HFFc6 (cell line): ENCODE measurements at places on chromosomes 6 and 20. TPM values are rescaled to one million over a fixed set of nuclear protein-coding genes. Genes with fewer than 3 reads are reported as not detected.

Gene PNPLA1
- not detected in 3 replicates for total RNA-seq

Gene NKAIN4
- not detected in 3 replicates for total RNA-seq

Gene EEF1A2
- 1.2 to 6.4 TPM (median 4.1 TPM) in 3 replicates for total RNA-seq

Gene TBCC
- 25.2 to 26.3 TPM (median 26.0 TPM) in 3 replicates for total RNA-seq

Gene CTCFL
- not detected in 3 replicates for total RNA-seq

Gene THEMIS
- 0.12 to 0.27 TPM (median 0.12 TPM) in 3 replicates for total RNA-seq

Gene ULBP1
- 8.6 and 13.4 TPM in 2 replicates for total RNA-seq

Gene SMPDL3A
- total RNA-seq, result 6.4 to 7.8 TPM (median 6.5 TPM) in 3 replicates

Gene SEL1L2
- total RNA-seq, result not detected in 2 replicates

Gene GPR6
- not detected in 3 replicates for total RNA-seq

Gene KCNS1
- total RNA-seq, result 0.75 to 0.80 TPM (median 0.77 TPM) in 3 replicates

Gene IPCEF1
- not detected in 3 replicates for total RNA-seq

Gene HTR1E
- not detected in 3 replicates for total RNA-seq

Gene BPIFB2
- not detected in 2 replicates for total RNA-seq

Gene TSPO2
- total RNA-seq, result not detected in 3 replicates

Gene CFAP206
- not detected in 3 replicates for total RNA-seq
